ENCODE measurements at places on chromosomes 16 and 17. TPM values are rescaled to one million over a fixed set of nuclear protein-coding genes. Genes with fewer than 3 reads are reported as not detected.

Gene RNF166
- 24.5 TPM for total RNA-seq

Gene ANKFN1
- not detected for total RNA-seq

Gene FNDC8
- total RNA-seq: not detected

Gene NT5M
- total RNA-seq: 8.4 TPM

DNA sequence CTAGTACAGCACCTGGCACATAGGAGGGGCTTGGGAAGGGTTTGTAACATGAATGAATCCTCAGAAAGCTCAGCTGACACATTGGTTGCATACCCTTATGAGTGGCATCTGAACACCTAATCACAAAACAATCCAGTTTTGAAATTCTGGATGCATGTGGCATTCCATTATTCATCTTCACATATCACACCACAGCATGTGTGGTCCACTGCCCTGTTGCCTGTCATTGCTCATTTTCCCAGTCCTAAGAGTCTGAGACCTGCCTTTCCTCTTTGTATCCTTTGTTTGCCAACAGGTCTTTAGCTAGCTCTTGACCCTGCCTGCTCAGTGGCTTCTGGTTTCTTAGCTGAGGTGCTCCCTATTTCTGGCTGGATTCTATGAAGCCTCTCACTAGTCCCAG is 170.8 kb upstream of the ASIC2 start:
- no peaks in the 10 kb centered on the region for H3K27me3 ChIP-seq
- no peak overlapping the region for H3K27ac ChIP-seq
- no peaks in the 10 kb centered on the region for H3K36me3 ChIP-seq
- H3K4me3 ChIP-seq: no peak overlapping the region

- no peak for DNase-seq
- H3K4me1 ChIP-seq: no peaks in the 10 kb centered on the region
- no peak overlapping the region for H3K27ac ChIP-seq
- H3K36me3 ChIP-seq: no peaks in the 10 kb centered on the region
- H3K4me3 ChIP-seq: no peak overlapping the region
Observed at GRCh38 chr16:55179852-55180585, 144.0 kb upstream of the IRX6 start.

- no peak overlapping the region for H3K4me3 ChIP-seq
- H3K27ac ChIP-seq: no peak overlapping the region
- no peak for DNase-seq
- no peaks in the 10 kb centered on the region for H3K36me3 ChIP-seq
- no peaks in the 10 kb centered on the region for H3K4me1 ChIP-seq
Observed at GRCh38 chr17:65085397-65085796, 28.9 kb upstream of the GNA13 start.

- DNase-seq: no peak
- H3K27me3 ChIP-seq: no peaks in the 10 kb centered on the region
- H3K4me3 ChIP-seq: peak overlapping the region; percentile 82
- peak overlapping the region; percentile 93 for H3K27ac ChIP-seq
- H3K4me1 ChIP-seq: peaks cover 6% of the 10 kb centered on the region
Observed at GRCh38 chr17:81294512-81295030, 536 bp downstream of the SLC38A10 start.

- no peaks in the 10 kb centered on the region for H3K36me3 ChIP-seq
- H3K27me3 ChIP-seq: no peaks in the 10 kb centered on the region
- no peak for DNase-seq
- H3K4me3 ChIP-seq: no peak overlapping the region
- H3K4me1 ChIP-seq: no peaks in the 10 kb centered on the region
- no peak overlapping the region for H3K27ac ChIP-seq
Observed at GRCh38 chr17:19343671-19344151, 18.8 kb downstream of the B9D1 start.

DNA sequence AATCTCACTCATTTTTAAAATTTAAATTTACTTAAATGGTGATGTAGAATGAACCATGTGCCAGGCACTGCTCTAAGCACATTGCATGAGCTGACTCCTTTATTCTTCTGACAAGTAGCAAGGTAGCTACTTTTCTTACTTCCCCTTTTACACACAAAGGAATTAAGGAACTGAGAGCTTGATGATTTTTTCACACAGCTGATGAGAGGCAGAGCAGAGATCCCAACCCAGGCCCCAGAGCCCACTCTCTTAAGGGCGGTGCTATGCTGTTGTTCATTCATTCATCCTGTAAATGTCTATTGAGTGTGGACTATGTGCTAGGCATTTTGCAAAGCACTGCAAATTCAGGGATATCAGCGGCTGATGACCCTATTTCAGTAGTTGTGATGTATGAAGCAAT is 17.9 kb downstream of the SEC14L5 start:
- H3K27ac ChIP-seq: no peak overlapping the region
- peaks cover 17% of the 10 kb centered on the region for H3K4me1 ChIP-seq
- DNase-seq: peak; percentile 57
- no peak overlapping the region for H3K4me3 ChIP-seq
- H3K27me3 ChIP-seq: no peaks in the 10 kb centered on the region
- no peaks in the 10 kb centered on the region for H3K36me3 ChIP-seq
